Caco-2 (cell line): ENCODE measurements at places on chromosomes 16 and 17.

DNA sequence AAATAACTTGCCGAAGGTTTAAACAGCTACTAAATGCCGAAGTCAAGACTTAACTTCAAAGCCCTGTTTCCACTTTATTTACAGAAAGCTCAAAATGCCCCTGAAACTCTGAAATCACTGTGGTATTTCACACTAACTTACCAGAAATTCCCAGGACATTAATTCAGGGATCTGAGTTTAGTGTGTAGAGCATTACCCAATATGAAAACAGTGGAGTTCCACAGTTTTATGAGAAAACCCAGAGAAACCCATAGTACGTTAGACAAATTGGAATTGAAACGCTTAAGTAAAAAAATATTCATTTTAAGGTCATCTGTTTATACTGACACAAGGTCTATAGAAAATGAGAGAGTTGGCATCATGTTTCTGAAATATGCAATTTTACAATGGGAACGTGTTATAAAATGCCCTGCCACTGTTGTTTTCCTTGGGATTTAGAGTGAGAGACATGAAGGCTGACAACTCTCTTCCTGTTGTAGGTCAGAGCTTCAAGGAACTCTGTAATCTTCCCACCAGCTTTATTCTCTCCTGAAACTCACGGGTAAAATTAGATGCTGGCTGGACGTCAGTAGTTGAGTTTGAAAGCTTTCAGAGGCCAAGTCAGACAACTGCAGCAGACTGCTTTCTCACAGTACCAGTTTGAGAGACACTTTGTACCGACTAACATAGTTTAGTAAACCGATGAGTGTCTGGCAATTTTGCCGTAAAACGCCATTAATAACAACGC lies 139.4 kb upstream of the TBX2 start:
- DNase-seq = no peak

DNA sequence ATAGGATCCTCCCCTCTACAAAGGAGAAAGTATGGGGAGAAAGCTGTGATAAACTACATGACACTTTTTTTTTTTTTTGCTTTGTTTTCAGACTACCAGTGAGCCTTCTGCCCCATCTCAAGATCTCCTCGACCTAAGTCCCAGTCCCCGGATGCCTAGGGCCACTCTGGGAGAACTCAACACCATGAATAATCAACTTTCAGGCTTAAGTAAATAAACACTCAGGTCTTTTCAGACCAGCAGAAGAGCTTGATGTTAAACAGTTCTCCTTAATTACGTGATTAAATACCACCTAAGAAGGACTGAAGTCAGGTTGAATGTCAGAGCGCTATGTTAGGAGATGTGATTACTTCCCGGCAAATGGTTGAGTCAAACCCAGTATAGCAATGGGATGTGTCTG lies 31.4 kb downstream of the COX11 start:
- no peak for DNase-seq

- no peak for DNase-seq
Observed at GRCh38 chr17:79046197-79046915, 22.4 kb downstream of the C1QTNF1 start.

DNA sequence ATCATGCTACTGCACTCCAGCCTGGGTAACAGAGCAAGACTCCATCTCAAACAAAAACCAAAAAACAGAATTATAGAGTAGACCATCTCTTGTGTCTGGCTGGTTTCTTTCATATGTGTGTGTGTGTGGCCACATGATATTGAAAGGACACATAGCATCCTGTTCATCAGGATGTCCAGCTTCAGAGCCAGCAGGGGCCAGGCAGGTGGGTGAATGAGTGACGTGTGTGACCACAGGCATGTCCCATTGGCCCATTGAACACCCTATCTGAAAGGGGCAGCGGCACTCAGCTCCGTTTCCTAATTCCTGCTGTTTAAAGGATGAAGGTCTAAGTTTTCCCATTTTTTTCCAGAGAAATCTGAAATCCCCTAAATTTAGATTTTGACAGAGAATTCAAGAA lies 174.2 kb downstream of the PRKCB start:
- no peak for DNase-seq

DNA sequence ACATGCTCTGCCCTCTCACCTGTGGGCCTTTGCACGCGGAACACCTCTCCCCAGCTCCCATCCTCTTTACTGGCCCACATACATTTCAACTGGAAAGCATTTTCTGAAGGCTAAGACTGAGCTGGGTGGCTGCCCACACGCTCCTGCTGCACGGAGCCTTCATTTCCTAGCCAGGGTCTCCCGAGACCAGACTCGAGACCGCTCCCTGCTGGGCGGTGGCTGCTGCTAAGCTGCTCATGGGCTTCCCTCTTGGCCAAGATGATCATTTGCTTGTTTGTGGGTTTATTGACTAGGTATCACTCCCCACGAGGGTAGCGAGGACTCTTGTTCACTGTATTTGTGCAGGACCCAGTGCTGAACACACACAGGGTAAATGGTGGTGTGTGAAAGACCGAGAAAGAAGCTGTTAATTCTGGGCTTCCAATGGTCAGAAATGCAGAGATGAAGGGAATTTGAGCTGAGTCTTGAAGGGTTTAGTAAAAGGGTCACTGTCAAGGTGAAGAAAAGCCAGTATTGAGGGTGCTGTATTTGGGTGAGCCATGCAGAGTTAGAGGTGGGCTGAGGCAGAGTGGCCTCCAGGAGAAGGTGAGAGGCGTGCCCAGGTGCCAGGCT lies 907 bp downstream of the TRAPPC2L start:
- DNase-seq = peak; percentile 83
